ENCODE measurements at places on chromosomes 7 and 10.

GRCh38 chr7:29968683-29969395, 20.8 kb downstream of the SCRN1 start:
- no peak for DNase-seq

GRCh38 chr7:50315739-50316671, 11.5 kb downstream of the IKZF1 start:
- DNase-seq, result no peak

GRCh38 chr10:30674796-30675195, 45.2 kb upstream of the LYZL2 start:
- no peak for DNase-seq

GRCh38 chr10:78205457-78206016, 171.9 kb downstream of the RPS24 start:
- DNase-seq, result no peak

GRCh38 chr7:98322331-98323270, 41.1 kb downstream of the BRI3 start:
- DNase-seq, result no peak

GRCh38 chr7:2619116-2619515, 12.7 kb upstream of the TTYH3 start:
- no peak for DNase-seq

GRCh38 chr10:80468002-80468401, 13.9 kb downstream of the TSPAN14 start:
- no peak for DNase-seq

DNA sequence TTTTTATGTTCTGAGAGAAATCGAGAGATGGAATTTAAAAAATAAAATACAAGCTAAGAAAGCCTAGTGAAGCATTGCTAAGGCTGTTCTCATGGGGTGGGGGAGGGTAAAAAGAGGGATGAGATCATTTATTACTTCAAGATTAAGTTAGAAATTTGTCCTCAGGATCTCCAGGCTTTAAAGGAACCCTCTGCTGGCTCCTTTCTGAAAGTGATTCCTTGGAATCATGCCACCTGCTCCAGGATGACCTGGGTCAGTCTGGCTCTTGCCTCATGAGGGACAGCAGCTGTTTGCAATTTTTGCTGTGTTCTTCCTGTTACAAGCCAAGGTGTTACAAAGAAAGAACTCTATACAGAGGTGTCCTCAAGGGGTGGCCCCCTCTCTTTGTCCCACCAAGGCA, 69.8 kb downstream of the CDK1 start:
- DNase-seq, result no peak

- no peak for DNase-seq
Measured at GRCh38 chr7:125654076-125654475, 724.5 kb upstream of the POT1 start.

DNA sequence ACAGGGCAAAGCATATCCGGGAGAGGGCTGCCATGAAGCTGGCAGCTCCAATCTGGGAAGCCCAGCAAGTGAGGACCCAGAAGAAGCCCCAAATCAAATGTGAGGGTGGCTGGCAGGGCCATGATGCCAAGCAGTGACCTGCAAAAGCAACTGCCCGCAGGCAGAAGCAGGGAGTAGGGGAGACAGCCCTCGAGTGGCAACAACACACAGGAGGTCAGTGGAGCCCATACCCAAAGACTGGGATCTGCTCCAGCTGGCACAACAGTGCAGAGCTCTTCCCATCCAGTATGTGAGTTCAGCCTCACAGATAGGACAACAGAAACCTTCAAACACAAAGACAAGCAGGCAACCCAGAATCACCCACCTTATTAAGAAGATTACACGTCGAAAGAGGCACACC, 45.0 kb downstream of the GRID1 start:
- no peak for DNase-seq

GRCh38 chr7:79084423-79084822, 369.0 kb downstream of the MAGI2 start:
- no peak for DNase-seq

- no peak for DNase-seq
Measured at GRCh38 chr7:72112992-72113391, 299.1 kb downstream of the CALN1 start.

GRCh38 chr7:68573271-68574005, 1024.8 kb upstream of the AUTS2 start:
- no peak for DNase-seq

DNA sequence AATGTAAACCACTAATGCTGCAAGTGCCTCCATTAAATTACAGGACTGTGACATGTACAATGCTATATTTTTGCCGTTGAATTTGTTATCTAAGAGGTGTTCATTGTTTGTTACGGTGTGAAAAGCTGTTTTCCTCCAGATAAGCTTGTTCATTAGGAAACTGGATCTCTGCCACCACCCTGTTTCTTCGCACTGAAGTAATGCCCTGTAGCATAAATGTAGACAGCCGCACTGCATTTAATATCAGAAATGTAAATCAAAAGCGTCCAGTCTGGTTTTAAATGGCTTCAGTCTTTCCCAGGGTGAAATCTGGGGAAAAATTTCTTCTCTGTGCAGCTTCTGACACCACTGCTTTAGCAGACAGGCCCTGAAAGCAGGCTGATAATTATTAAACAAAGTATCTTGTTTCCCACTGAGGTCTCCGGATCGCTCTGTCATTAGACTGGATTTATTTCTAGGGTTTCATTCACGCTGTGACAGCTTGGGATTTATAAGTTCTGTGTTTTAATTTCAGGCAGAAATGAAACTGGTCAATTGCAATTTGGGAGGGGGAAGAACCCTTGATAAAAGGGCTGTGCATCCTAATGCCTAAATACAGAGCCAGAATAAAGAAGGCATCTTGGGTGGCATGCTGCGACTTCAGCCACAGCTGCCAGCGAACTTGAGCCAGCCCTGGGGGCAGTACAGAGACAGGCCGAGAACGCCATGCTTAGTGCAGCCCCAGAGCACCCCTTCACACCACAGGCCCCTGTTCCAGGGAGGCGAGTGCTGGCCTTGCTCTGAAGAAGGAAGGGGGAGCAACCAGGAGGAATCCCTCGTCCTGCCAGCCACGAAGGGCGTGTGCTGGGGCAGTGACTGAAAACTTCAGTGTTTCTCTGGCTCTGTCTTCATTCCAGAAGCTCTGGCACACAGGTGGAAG, 547.7 kb upstream of the GALNT17 start:
- no peak for DNase-seq

DNA sequence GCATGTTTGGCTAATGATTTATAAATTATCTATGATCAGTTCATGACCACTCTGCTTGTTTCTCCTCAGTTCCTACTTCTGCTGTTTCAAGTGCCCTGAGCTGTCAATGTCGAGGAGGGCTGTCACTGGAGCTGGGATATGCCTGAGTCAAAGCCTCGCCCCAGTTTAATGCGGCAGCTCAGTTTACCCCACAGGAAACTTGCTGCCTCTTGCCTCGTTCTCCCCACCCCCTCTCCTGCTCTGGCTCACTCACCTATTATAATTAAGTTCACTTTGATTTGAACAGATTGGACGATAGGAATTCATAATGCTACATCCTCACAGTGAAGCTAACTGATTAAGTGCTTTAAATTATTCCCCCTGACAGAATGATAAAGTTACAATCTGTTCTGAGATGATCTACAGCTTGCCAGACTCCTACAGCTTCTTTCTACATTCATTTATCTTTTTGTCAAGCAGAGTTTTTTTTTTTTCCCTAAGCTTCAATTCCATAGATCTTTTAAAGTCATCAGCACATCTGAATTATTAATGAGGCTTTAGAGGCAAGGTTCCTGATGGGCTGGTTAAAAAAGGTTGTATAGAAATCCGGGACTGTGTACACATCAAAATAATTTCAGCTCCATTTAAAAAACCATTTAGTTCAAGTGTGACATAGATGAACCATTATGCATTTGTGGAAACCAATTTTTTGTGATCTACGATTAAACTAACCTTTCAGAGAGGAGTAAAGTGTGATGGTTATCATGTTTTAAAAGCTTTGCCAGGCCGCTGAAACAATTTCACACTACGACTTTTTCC, 758.3 kb downstream of the KCNMA1 start:
- no peak for DNase-seq

- DNase-seq, result no peak
Measured at GRCh38 chr10:35752469-35753461, 110.7 kb upstream of the FZD8 start.

GRCh38 chr10:31424473-31424872, 105.5 kb downstream of the ZEB1 start:
- no peak for DNase-seq

DNA sequence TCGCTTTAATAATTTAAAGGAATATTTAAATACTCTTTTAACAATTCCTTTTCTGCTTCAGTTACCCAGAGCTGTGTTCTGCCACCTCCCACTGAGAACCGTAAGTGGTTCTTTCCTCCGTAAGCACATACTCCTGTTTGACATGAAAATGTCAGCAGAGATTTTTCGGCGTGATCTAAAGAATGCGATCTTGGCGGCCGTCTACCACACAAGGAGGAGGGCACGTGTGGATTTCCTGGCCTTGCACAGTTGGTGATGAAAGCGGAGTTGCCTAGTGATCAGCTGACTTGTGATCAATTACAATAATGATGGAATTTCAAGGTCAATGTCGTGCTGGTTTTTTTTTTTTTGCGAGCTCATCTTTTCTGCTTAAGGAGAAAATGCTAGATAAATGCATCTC, 35.6 kb upstream of the INSIG1 start:
- no peak for DNase-seq

DNA sequence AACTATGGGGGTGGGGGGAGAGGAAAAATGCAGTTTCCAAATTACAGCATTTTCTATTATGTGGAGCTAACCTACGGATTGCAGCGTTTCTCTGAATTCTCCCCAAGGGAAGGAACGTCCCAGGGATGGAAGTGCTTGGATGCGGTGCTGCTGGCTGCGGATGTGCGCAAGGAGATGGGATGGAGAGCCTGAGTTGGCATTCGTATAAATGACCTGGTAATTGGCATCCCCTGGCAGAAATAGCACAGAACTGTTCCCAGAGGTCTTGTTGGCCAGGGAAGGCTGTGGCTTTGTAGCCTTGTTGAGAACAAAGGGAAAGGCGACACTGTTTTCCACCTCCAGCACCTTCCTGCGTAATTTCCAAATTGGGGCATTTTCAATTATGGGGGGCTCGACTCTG, 2.7 kb downstream of the ORAI2 start:
- DNase-seq, result no peak

DNA sequence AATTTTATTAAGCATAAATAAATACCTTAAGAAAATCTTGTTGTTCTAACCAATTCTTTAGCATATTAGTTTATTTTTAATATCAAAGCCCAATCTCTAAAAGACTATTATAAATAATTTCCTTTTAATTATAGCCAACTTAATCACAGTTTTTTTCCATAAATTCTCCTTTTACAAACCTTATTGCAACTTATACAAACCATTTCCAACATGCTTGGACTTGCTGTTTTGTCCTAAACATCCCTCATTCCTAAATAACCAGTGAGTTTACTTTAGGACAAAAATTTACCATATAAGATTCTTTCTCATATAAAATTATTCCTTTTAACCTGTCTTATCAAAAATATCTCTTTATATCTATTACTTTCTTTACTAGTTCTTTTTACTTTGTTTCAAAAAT, 25.2 kb upstream of the LSM8 start:
- DNase-seq, result no peak

GRCh38 chr7:148664324-148664723, 34.4 kb upstream of the CUL1 start:
- DNase-seq, result no peak

DNA sequence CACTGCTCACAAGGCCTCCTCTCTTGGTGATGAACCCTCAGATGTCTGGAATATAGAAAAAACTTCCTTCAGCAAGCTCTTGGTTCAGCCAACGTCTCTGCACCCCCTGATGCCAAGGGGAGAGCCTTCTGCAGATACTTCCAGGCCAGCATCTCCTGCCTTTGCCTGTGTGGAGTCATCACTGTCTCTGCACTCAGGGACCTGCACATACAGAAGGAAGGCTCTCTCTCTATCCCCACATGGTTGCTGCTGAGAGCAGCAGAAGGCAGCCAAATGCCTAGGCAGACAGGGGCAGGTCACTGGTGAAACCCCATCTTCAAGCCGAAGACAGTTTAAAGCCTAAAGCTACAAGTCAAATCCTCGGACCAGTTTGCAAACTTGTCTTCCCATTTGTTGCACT, 137.6 kb downstream of the WDR11 start:
- no peak for DNase-seq

DNA sequence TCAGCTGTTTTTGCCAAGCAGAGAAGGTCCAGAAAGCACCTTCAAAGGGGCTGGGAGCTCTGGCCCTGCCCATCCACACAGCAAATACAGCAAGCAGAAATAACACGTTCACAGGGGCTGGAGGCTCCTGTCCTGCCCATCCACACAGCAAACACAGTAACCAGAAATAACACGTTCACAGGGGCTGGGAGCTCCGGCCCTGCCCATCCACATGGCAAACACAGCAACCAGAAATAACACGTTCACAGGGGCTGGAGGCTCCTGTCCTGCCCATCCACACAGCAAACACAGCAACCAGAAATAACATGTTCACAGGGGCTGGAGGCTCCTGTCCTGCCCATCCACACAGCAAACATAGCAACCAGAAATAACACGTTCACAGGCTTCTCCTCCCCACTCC, 558.1 kb downstream of the PTPRN2 start:
- no peak for DNase-seq

- no peak for DNase-seq
Measured at GRCh38 chr10:104350127-104350635, 3.5 kb upstream of the CFAP58 start.

DNA sequence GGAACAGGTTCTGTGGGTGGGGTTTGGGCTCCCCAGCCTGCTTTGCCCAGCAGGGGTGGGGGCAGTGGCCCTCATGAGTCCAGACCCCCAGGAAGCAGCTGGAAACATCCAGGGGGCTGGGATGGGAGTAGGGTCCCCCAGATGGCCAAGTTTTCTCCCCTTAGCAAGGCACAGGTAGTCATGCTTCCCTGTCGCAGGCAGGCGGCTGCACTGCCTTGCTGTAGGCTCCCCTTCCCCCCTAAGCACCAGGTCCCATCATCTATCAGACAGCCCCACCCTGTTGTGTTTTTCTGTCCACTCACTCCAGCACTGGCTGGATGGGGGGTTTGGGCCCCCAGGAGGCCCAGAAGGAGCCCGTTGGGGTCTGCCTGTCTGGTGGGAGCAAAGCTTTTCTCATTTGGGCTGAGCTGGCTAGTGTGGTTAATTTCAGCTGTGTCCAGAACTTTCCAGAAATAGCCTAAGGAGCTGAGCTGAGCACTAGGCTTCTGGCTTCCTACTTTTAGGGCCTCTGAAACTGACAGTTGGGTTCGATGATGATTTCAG, 7.9 kb downstream of the BRI3 start:
- DNase-seq, result no peak

Measured in stimulated activated CD8-positive, alpha-beta memory T cell treated with anti-CD3 and anti-CD28 coated beads, Interleukin-12 subunit alpha, Interleukin-12 subunit beta, amount 100 ng/mL, for 4 hours (primary cell).